ENCODE measurements at places on chromosomes 16 and 17. TPM values are rescaled to one million over a fixed set of nuclear protein-coding genes. Genes with fewer than 3 reads are reported as not detected.

The CTF1 gene
- 0.78 TPM for polyA plus RNA-seq

The BCO1 gene
- not detected for polyA plus RNA-seq

The COPRS gene
- 17.7 TPM for polyA plus RNA-seq

The PDILT gene
- polyA plus RNA-seq = not detected

The C16orf89 gene
- polyA plus RNA-seq = not detected

The CES5A gene
- polyA plus RNA-seq = not detected

The TBX6 gene
- 1.4 TPM for polyA plus RNA-seq

The FBXW10B gene
- 0.07 TPM for polyA plus RNA-seq

The EXOC7 gene
- polyA plus RNA-seq = 96.1 TPM

The KRT39 gene
- polyA plus RNA-seq = not detected

The RNF157 gene
- 0.54 TPM for polyA plus RNA-seq

The TAC4 gene
- polyA plus RNA-seq = not detected

The OXLD1 gene
- 53.5 TPM for polyA plus RNA-seq

The NOL11 gene
- 32.7 TPM for polyA plus RNA-seq

The OR4D1 gene
- polyA plus RNA-seq = 0.03 TPM

The STH gene
- polyA plus RNA-seq = not detected

The RCVRN gene
- polyA plus RNA-seq = 0.16 TPM

The SLC16A6 gene
- 1.3 TPM for polyA plus RNA-seq

The ZFHX3 gene
- polyA plus RNA-seq = 0.49 TPM

The PRR35 gene
- polyA plus RNA-seq = not detected

The SLC6A2 gene
- polyA plus RNA-seq = not detected

The SMPD3 gene
- polyA plus RNA-seq = 2.8 TPM

The WNK4 gene
- polyA plus RNA-seq = 0.06 TPM

The MT1G gene
- not detected for polyA plus RNA-seq

The OTOA gene
- polyA plus RNA-seq = not detected

The EARS2 gene
- polyA plus RNA-seq = 13.0 TPM

The ACAP1 gene
- polyA plus RNA-seq = 471 TPM

The APOH gene
- not detected for polyA plus RNA-seq

The AIPL1 gene
- polyA plus RNA-seq = not detected

The HOXB1 gene
- not detected for polyA plus RNA-seq

Measured in B cell (primary cell).